Vagina (tissue), 2 donors: ENCODE measurements at places on chromosomes 5 and 9. TPM values are rescaled to one million over a fixed set of nuclear protein-coding genes. Genes with fewer than 3 reads are reported as not detected.

The FOXD4L4 gene
- not detected for total RNA-seq

DNA sequence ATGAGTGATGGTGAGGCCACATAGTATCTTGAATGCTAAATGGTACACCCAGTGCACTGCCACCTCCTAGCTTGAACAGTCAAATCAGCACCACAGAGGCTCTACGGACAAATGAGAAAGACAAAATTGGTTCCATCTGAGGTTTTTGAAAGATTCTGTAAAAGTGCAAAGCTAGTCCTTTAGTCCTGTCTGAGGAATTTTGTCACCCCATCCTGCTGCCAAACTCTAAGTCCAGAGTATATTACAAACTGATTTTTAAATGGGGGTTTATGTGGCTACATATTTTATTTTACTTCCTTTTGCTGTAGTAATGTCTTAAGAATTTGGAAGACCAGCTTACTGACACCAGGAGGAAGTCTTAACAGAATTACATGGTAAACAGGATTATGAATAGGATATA lies 7.7 kb downstream of the FREM1 start:
- no peaks in the 10 kb centered on the region for H3K36me3 ChIP-seq
- H3K4me1 ChIP-seq, result peaks cover 24% of the 10 kb centered on the region
- H3K27me3 ChIP-seq, result no peaks in the 10 kb centered on the region
- no peak overlapping the region for H3K4me3 ChIP-seq
- H3K27ac ChIP-seq, result no peak overlapping the region

The FAM221B gene
- total RNA-seq, result not detected

DNA sequence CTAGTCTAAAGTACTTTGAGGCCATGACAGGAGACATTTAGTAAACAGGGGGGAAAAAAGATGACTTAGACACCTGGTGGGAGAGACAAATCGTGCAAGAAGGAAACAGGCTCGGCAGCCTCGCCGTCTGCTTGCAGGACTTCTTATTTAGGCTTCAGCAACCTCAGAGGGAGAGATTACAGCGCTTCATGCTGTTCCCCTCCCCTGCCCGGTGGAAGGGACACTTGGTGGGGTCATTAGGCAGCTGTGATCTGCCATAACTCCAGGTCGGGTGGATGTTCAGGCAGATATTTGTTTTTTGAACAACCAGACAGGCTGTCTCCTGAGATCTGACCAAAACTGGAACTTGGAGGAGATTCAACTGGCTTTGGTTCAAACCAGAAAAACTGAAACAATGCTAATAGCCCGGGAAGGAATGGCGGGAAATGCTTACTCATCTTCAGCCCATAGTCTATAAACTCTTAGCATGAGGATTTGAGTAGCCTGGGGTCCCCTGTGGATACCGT lies 38.1 kb upstream of the CD180 start:
- no peak for DNase-seq
- no peak overlapping the region for H3K4me3 ChIP-seq
- H3K27me3 ChIP-seq, result no peaks in the 10 kb centered on the region

DNA sequence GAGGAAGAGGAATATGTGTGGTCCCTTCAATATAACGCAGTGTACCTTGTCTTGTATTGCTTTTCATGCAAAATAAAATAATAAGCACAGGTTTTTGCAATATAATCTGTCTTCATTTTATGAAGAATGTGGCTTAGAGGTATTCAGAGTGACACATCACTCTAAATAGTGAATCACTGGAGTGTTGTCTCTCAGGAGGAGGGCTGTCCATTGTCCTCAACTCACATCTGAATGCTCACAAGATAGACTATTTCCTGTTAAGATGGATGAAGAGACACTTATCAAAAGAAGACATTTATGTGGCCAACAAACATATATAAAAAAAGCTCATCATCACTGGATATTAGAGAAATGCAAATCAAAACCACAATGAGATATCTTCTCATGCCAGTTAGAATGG lies 1147.5 kb upstream of the C9orf72 start:
- no peak overlapping the region for H3K4me3 ChIP-seq
- no peak for DNase-seq
- H3K36me3 ChIP-seq, result no peaks in the 10 kb centered on the region
- H3K4me1 ChIP-seq, result no peaks in the 10 kb centered on the region
- H3K27me3 ChIP-seq, result no peaks in the 10 kb centered on the region

The ABCA1 gene
- 30.7 TPM for total RNA-seq

- no peaks in the 10 kb centered on the region for H3K27me3 ChIP-seq
- H3K36me3 ChIP-seq, result no peaks in the 10 kb centered on the region
- no peak overlapping the region for H3K4me3 ChIP-seq
- H3K27ac ChIP-seq, result peak overlapping the region; percentile 57
- DNase-seq, result no peak
These were observed 368 bp downstream of the SH3TC2 start for GRCh38 chr5:149062371-149063016.

DNA sequence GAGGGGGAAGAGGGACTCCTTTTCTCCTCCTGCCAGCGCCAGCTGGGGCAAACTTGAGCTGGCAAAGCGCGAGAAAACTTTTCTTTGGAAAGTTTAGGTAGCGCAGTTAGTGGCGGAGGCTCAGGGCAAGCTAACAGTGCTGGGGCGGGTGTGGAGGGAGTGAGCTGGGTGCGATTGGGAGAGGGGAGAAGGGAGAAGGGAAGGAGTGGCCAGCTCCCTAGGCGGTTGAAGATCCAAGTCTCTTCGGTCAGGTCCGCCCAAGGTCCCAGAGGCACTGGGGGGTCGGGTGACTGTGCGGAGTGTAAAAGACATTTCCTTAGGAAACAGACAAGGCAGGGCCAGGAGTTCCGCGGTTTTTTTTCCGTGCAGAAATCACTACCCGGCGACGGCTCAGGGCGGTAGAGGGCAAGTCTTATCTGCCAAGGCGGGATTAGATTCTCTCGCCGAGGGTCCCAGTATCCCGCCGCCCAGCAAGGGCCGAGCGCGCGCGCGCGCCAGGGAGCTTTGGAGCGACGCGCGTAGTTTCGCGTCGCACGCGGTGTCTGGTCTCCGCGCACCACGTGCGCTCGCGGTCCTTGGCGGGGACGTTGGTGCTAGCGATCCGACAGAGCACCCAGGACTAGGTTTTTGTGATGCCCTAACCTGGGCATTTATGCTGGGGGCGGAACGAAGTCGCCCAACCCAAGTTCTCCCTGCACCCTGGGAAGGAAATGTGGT lies 33.6 kb upstream of the NFIB start:
- H3K4me3 ChIP-seq, result peak overlapping the region; percentile 42
- peaks cover 46% of the 10 kb centered on the region for H3K4me1 ChIP-seq
- no peak for DNase-seq
- peak overlapping the region; percentile 59 for H3K27ac ChIP-seq
- H3K36me3 ChIP-seq, result no peaks in the 10 kb centered on the region

GRCh38 chr5:67481362-67481761 lies 284.8 kb upstream of the CD180 start:
- DNase-seq, result no peak
- no peak overlapping the region for H3K27ac ChIP-seq
- peaks cover 7% of the 10 kb centered on the region for H3K4me1 ChIP-seq
- no peaks in the 10 kb centered on the region for H3K36me3 ChIP-seq
- no peak overlapping the region for H3K4me3 ChIP-seq

DNA sequence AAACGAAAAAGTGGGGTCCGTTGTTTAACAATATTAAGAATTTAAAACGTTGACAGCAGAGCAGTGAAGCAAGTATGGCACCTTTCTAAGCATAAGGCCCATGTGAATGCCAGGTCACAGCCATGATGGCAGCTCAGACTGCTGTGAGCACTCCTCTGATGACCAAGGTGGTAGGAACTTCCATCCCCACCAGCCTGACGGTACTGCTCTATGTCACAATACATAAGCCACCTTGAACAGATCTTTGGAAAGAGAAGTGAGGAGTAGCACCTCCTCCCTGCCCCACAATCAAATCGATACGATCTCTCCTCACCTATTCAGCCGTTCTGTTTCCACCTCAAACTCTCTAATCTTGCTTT lies 105.9 kb downstream of the DCP2 start:
- peaks cover 24% of the 10 kb centered on the region for H3K36me3 ChIP-seq
- H3K27me3 ChIP-seq, result no peaks in the 10 kb centered on the region
- H3K27ac ChIP-seq, result no peak overlapping the region
- H3K4me1 ChIP-seq, result no peaks in the 10 kb centered on the region
- no peak overlapping the region for H3K4me3 ChIP-seq

DNA sequence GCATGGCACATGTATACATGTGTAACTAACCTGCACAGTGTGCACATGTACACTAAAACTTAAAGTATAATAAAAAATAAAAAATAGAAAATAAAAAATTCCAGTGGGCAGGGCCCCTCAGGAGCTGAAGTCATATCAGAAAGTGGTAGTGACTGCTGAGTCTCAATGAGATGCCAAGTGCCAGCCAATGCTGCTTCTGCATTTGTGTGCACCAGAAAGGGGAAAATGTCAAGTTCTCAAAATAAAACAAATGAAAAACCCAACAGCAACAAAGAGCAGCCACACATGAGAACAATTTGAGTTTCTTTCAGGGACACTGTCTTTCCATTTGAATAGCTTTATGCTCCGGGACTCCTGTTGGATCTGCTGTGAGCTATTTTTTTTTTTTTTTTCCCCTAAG lies 117.2 kb upstream of the CCDC112 start:
- no peak for DNase-seq
- no peaks in the 10 kb centered on the region for H3K36me3 ChIP-seq
- H3K27ac ChIP-seq, result no peak overlapping the region
- no peak overlapping the region for H3K4me3 ChIP-seq

The ZNF608 gene
- total RNA-seq, result 20.6 TPM

The RAB3C gene
- 2.5 TPM for total RNA-seq

- DNase-seq, result no peak
- no peak overlapping the region for H3K4me3 ChIP-seq
- no peaks in the 10 kb centered on the region for H3K27me3 ChIP-seq
- H3K4me1 ChIP-seq, result no peaks in the 10 kb centered on the region
These were observed 362.7 kb upstream of the ADAMTS16 start for GRCh38 chr5:4777435-4777834.

GRCh38 chr9:2017331-2018161 lies 2.4 kb downstream of the SMARCA2 start:
- H3K27ac ChIP-seq, result peak overlapping the region; percentile 98
- DNase-seq, result no peak
- H3K36me3 ChIP-seq, result no peaks in the 10 kb centered on the region

GRCh38 chr5:11525020-11525419 lies 379.2 kb downstream of the CTNND2 start:
- H3K27ac ChIP-seq, result no peak overlapping the region
- H3K27me3 ChIP-seq, result no peaks in the 10 kb centered on the region
- no peak overlapping the region for H3K4me3 ChIP-seq
- no peak for DNase-seq

The SLC6A3 gene
- total RNA-seq, result 0.49 TPM

DNA sequence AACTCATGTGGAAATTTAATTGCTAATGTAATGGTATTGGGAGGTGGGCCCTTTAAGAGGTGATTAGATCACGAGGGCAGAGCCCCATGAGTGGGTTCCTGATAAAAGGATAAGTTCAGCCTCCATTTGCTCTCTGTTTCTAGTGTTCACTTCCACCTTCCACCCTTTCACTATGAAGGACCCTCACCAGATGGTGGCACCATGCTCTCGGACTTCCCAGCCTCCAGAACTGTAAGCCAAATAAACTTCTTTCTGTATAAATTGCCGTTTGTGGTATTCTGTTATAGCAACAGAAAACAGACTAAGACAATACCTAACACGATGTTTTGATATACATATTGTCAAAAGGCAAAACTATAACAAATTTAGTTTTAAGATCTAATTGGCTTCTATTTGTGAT lies 166.2 kb downstream of the DEPDC1B start:
- H3K36me3 ChIP-seq, result no peaks in the 10 kb centered on the region
- H3K4me1 ChIP-seq, result no peaks in the 10 kb centered on the region
- H3K27ac ChIP-seq, result no peak overlapping the region
- no peak for DNase-seq

GRCh38 chr5:156405988-156406387 lies 79.0 kb downstream of the SGCD start:
- DNase-seq, result no peak
- H3K36me3 ChIP-seq, result no peaks in the 10 kb centered on the region
- H3K4me3 ChIP-seq, result no peak overlapping the region
- H3K27me3 ChIP-seq, result no peaks in the 10 kb centered on the region

DNA sequence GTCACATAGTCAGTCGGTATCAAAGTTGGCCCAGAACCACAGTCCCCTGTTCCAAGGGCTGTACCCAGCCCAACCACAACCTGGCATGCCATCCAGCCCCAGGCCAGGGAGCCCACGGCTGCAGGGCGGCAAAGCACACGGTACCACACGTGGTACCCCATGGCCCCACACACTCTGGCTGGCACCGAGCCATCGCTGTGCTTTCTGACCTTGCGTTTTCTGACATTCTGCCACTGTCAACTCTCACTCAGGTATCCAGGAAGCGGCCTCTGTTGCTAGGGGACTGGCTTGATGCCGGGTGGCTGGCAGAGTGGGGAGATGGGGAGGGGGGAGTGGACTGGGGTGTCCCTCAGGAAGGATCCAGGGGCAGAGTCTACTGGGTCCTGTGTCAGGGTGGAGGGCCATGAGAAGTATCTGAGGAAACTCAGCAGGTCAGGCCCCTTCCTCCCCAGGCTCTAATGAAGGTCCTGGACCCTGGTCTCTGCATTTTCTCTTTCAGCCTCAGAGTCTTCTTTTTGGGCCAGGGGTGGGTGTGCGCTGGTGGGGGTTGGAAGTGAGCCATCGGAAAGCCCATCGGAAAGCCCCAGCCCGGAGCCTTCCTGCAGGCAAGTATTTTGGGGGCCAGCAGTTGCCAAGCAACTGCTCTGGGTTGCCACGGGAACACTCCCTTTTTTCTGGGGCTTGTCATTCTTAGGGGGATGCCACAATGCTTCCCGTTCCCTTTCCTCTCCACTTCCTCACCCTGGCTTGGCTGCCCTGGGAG lies 21.0 kb upstream of the RALGDS start:
- H3K27ac ChIP-seq, result peak overlapping the region; percentile 51
- H3K4me1 ChIP-seq, result peaks cover 86% of the 10 kb centered on the region
- DNase-seq, result no peak
- H3K36me3 ChIP-seq, result no peaks in the 10 kb centered on the region
- H3K27me3 ChIP-seq, result no peaks in the 10 kb centered on the region
- no peak overlapping the region for H3K4me3 ChIP-seq

The PRLR gene
- 13.3 TPM for total RNA-seq

GRCh38 chr5:94376672-94377345 lies 241.6 kb downstream of the KIAA0825 start:
- H3K4me1 ChIP-seq, result no peaks in the 10 kb centered on the region
- no peaks in the 10 kb centered on the region for H3K36me3 ChIP-seq
- H3K27me3 ChIP-seq, result no peaks in the 10 kb centered on the region
- no peak for DNase-seq

The PHYKPL gene
- total RNA-seq, result 77.8 TPM

DNA sequence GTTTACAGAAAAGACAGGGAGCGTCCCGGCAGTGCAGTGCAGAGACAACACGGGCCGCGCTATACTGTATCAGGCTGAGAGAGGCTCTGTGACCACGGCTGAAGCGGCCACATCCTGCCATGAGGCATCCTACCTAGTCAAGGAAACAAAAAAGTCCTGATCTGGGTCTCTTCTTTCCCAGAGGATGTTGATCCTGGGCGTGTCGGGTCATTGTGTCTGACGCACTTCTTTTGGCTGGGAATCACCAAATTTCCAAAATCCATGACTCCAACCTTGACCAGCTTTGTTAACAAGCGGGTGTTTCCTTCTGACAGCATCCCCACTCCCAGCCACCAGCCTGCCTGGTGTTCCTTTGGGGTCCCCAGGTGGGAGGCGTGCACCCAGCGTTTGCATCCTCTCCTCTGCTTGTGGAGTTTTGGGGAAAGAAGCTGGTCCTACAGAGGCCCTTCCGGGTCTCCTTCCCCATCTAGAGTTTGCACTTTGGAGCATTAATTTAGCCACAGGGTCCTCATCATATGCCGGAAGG lies 91.4 kb upstream of the RAI14 start:
- H3K27me3 ChIP-seq, result no peaks in the 10 kb centered on the region
- H3K4me3 ChIP-seq, result no peak overlapping the region
- H3K4me1 ChIP-seq, result peaks cover 7% of the 10 kb centered on the region
- H3K27ac ChIP-seq, result peak overlapping the region; percentile 57
- DNase-seq, result no peak
- no peaks in the 10 kb centered on the region for H3K36me3 ChIP-seq

GRCh38 chr5:154783774-154784460 lies 28.7 kb downstream of the LARP1 start:
- no peak for DNase-seq
- H3K4me3 ChIP-seq, result no peak overlapping the region
- no peaks in the 10 kb centered on the region for H3K36me3 ChIP-seq
- H3K27me3 ChIP-seq, result no peaks in the 10 kb centered on the region
